ENCODE measurements at places on chromosomes 12 and 14.
A peak's percentile ranks its signal among the peaks of the same experiment; 100 is the strongest.

DNA sequence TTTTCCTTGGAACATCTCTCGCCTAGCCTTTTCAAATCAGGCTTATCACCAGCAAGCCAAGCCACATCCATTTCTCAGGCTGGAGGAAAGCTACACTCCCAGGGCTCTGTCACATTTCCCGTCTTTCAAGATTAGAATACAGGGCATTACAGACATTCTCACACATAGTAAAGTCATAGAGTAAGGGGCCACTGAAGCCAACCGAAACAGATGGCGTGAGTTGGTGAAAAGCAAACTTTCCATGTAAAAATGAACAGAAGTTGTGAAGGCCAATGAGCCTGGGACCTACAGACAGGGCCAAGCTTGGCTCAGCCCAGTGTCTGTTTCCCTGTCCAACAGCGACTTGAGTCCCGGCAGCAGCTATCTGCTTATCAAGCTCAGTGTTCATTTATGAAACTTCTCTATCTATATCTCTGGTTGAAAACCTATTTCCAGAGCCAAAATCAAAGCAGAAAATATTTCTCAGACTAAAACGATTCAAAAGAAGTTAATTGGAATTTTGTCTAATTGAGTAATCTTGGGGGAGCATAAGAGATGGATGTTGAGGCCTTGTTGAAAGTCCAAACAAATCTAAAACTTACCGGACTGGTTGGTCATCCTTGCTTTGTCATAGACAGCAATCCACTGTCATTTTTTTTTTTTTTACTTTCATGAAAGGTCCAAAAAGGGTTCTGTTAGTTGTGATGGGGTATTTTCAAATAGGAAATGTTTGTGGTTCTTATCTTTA is 105.6 kb downstream of the DAAM1 start:
- no peak for DNase-seq

GRCh38 chr14:65352964-65353530 is 59.5 kb upstream of the FUT8 start:
- no peak for DNase-seq

GRCh38 chr12:69330475-69331473 is 17.4 kb upstream of the LYZ start:
- peak; percentile 36 for DNase-seq

DNA sequence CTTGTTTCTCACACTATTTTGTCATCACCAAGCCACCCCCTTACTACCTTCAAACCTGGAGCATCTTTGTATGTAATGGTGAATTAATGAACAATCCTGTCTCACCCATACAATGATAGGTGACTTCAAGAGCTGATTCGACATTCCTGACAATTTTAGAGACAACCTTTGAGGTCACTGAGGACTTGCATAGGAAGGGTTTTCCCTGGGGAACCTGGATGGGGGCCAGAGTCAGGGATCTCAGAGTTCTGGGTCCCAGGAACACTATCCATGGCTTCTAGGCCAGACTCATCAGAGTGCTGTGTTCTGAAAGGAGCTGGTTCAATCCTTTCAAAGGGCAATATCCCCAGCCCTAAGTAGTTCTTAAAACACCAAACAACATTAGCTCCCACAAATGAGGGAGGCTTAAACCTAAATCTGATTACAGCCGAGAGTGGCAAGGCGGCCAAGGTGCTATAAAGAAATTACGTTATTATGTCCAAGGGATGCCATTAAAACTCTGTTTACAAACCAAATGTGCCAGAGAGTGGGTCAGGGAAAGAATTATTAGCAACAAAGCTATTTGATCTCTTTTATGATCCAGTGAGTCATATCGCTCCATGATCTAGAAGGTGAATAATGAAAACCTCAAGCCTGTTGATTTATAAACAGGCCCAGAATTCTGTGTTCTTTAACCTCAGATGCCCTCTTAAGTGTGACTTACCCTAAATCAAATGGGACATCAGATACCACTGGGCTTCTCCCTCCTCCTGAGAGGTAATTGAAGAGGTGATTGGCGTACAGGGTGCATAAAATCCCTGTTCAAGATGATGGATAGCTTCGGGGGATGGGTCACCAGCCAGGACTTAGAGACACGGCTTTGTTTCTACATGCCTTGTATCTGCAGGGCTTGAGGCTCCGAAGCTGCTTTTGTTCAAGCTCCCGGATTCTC is 230.2 kb upstream of the TBX3 start:
- no peak for DNase-seq

- no peak for DNase-seq
These were observed 298.6 kb downstream of the AKAP6 start for GRCh38 chr14:32627545-32628298.

DNA sequence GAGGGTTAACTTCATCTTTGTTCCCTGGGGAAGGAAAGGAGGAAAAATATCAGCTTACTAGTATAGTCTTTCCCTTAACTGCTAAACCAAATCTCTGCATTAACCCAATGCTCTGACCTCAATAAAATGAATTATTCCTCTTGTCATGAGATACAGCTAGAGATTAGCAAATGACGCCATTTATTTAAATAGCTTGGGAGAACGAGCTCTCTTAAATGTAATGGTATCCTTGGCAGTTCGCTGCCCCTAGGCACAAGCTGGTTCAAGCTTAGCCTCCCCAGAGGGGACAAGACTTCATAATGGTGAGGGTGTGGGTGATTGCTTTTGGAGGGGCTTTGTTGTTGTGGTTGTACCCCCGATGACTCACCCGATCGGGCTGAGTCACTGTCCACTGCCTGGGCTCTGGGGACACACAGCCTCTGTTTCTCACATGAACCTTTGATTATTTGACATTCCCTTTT is 19.6 kb downstream of the FNTB start:
- no peak for DNase-seq

DNA sequence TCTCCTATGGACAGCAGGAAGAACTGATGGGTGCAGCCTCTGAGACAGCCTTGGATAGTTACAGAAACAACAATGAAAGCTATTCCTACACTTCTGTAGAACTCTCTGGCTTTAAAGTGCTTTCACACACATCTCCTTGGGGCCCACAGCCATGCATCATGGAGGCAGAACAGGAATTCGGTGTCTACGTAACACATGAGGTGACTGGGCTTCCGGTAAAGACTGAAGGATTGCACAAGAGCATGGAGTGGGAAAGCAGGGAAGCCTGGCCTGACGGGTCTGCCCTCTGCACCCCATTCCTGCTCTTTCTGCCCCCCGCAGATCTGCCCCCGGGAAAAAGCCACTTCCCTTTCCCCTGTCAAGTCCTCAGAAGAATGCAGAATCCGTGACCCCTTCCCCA is 82.6 kb downstream of the VWF start:
- DNase-seq: no peak

- no peak for DNase-seq
These were observed 627 bp downstream of the HOXC8 start for GRCh38 chr12:54009171-54010052.

DNA sequence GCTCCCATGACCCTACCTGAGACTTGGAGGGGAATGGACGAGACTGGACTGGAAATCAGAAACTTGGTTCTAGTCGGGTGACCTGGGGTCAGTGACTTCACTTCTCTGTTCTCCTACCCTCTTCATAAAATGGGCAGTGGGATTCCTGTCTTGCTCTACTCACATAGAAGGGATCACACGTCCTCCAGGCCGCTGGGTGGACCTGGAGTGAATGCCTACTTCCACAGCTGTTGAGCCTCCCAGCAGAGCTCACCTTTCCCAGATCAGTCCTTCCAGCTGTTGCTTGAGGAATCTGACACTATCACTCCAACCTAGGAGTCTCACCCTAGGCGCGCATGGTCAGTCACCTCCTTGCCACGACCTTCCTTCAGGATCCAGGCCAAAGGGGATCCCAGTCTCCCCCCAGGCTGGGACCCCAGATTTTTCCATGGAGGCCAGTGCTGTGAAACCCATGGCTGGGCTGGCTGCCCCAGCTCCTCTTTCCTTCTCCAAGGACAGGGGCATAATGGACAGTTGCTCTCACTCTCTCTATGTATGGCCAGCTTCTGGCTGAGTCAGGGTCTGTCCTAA is 637 bp downstream of the ACVRL1 start:
- DNase-seq: no peak

GRCh38 chr12:68572661-68573060 is 38.0 kb upstream of the RAP1B start:
- DNase-seq: no peak

DNA sequence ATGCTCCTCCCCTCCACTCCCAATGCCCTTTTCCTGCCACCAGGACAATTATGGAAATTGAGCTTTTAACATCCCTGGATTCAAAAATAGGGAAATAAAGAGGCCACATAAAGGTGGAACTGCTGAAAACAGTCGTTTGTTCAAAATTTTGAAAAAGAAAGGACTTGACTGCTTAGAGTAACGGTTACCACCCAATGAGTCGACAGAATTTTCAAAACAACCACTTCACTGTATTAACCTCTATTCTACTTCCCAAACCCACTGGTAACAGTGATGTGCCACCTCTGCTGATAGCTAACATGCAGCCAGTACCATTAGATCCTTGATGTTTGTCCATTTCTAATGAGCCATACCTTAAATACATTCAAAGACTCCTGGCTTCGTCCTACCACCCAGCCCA is 4.9 kb downstream of the ST8SIA1 start:
- DNase-seq: no peak

GRCh38 chr12:98514982-98515286 is 456 bp upstream of the TMPO start:
- no peak for DNase-seq

- DNase-seq: no peak
These were observed 28.9 kb upstream of the TSPAN8 start for GRCh38 chr12:71186571-71187288.

- DNase-seq: no peak
These were observed 248.5 kb downstream of the IPO8 start for GRCh38 chr12:30447061-30447750.

GRCh38 chr12:100669922-100670321 is 96.4 kb downstream of the GAS2L3 start:
- no peak for DNase-seq

DNA sequence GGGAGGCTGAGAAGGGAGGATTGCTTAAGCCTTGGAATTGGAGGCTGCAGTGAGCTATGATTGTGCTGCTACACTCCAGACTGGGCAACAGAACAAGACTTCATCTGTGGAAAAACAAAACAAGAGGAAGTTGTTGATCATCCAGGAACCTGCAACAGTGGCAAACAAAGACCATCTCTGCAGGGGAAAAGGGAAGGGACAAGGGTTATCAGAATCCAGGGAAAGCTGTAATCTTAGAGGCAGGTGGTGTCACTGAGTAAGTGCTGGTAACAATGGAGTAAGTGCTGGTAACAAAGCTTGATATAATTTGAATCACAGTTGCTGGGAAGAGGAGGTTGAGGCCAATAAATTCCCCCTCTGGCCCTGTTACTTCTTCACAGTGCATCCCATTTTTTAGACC is 27.5 kb upstream of the DCN start:
- DNase-seq: no peak
